ENCODE measurements at places on chromosomes 6 and 20.

GRCh38 chr20:764255-764654, 4.0 kb downstream of the SLC52A3 start:
- no peaks in the 10 kb centered on the region for H3K4me1 ChIP-seq
- no peaks in the 10 kb centered on the region for H3K36me3 ChIP-seq
- no peak overlapping the region for H3K27ac ChIP-seq

DNA sequence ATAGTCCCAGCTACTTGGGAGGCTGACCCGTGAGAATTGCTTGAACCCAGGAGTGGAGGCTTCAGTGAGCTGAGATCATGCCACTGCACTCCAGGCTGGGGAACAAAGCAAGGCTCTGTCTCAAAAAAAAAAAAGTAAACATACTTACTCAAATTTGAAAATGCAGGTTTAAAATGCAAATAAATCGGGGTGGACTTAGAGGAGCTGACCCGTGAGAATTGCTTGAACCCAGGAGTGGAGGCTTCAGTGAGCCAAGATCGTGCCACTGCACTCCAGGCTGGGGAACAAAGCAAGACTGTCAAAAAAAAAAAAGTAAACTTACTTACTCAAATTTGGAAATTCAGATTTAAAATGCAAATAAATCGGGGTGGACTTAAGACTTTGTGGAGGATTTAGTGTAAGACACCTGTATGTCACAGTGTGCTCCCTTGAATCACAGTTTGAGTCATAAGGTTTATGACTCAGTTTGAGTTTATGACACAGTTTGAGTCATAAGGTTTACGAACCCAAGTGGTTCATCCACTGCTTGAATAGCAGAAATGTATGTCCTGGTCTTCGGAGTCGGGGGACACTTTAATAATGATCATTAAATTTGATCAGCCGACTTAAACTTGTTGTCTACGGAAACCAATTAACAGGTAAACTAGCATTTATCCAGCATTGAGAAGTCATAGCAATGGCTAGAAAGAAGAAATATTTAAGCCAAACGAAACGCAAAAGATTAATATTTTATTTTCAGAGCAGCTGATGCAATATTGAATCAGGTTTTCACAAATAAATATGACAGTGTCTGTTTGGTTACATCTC, 6.8 kb upstream of the MRPS10 start:
- H3K36me3 ChIP-seq: peaks cover 3% of the 10 kb centered on the region
- H3K27ac ChIP-seq: no peak overlapping the region
- peaks cover 21% of the 10 kb centered on the region for H3K4me1 ChIP-seq

GRCh38 chr20:32473231-32474008, 111.7 kb downstream of the NOL4L start:
- no peak overlapping the region for H3K4me3 ChIP-seq
- H3K27me3 ChIP-seq: no peaks in the 10 kb centered on the region
- peaks cover 57% of the 10 kb centered on the region for H3K4me1 ChIP-seq
- DNase-seq: peak; percentile 17

DNA sequence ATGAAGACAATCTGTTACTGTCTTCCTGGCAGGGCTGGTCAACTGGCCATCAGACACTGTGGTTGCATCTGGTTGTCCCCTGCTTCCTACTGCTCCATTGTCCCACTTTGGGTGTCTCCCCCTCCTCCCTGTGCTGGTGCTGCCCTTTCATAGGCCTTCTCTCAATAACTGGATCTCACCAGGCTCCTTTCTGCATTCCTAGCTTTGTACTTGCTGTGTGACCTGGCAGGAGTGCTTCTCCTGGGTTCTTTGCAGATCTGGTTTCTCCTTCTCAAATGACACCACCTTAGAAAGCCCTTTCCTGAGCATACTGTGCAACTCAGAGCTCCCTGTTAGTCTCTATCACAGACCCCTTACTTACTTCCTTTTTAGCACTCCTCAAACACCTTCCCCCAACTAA, 223.0 kb downstream of the BCKDHB start:
- H3K27me3 ChIP-seq: no peaks in the 10 kb centered on the region
- peaks cover 8% of the 10 kb centered on the region for H3K4me1 ChIP-seq
- H3K27ac ChIP-seq: no peak overlapping the region
- no peak overlapping the region for H3K4me3 ChIP-seq

GRCh38 chr6:149031859-149032598, 285.2 kb downstream of the UST start:
- H3K4me3 ChIP-seq: peak overlapping the region; percentile 50
- DNase-seq: peak; percentile 22
- H3K27ac ChIP-seq: peak overlapping the region; percentile 71
- H3K36me3 ChIP-seq: peaks cover under 1% of the 10 kb centered on the region

DNA sequence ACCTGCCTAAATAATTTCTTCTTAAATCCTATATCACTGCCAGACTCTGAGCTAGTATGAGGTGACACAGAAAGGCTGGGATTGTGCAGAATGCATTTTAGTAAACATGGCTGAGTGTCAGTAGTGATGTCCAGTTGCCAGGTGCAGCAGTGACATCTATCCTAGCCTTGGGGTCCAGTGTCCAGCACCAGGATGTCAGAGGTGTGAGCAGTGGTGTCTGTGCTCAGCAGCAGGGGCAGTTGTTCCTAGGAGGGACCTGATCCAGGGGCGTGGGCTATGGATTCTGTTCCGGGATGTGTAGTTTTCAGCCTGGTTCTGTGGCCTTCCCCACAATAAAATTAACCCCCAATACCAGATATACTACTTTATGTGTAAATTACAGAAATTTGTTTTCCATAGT, 6.0 kb downstream of the HLA-C start:
- peaks cover 4% of the 10 kb centered on the region for H3K4me1 ChIP-seq
- H3K4me3 ChIP-seq: no peak overlapping the region
- H3K27me3 ChIP-seq: no peaks in the 10 kb centered on the region
- H3K27ac ChIP-seq: no peak overlapping the region
- H3K36me3 ChIP-seq: peaks cover 12% of the 10 kb centered on the region
- DNase-seq: no peak

DNA sequence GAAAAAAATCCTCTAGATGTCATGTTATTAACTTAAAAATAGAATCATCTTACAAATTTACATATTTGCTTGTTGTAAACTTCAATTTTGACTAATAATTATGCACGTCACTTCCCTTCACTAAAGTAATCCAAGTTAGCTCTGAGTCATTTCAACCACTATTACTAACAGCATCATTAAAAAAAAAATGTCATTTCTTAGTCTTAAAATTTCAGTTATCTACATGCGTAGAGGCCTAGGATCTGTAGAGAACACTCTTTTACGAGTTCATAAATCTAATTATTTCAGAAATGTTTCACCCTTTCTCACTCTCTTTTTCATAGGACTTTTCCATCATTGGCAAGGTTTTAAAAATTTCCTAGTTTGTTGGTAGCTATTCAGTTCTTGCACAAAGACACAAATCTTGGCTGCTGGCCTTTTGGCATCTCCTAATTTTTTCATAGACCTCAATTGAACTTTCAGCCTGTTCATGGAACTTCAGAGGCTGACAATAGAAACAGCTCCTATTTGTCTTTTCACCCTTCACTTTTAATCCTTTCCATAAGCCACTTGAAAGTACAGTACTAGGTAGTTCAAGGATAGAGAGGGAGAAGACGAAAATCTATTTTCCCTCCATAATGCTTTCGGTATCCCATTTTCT, 61.5 kb downstream of the OGFRL1 start:
- H3K27ac ChIP-seq: no peak overlapping the region
- H3K27me3 ChIP-seq: no peaks in the 10 kb centered on the region
- no peaks in the 10 kb centered on the region for H3K36me3 ChIP-seq
- no peaks in the 10 kb centered on the region for H3K4me1 ChIP-seq
- DNase-seq: no peak

DNA sequence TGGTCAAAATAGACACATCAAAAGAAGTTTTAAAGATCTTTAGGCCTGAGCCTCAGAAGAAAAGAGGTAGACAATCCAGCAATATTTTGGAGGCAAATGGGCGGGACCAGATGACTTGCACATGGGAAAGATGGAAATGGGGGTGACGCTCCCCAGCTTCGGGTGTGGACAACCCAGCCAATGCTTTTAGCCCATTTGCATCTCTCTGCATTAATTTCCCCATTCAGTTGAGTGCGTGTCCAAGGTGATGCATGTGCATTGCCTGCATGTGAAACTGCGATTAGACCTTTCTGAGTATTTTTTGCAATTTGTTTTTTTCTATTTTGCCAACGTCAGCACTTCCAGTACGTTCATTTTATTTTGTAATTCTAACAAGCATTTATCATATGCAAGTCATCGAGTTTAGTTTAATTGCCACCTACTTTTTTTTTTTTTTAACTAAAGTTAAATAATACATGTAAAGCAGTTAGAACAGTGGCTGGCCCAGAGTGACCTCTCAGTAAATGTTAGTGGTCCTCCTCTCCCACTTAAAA, 24.2 kb downstream of the PDRG1 start:
- no peaks in the 10 kb centered on the region for H3K27me3 ChIP-seq
- H3K4me3 ChIP-seq: no peak overlapping the region
- no peaks in the 10 kb centered on the region for H3K4me1 ChIP-seq
- no peak for DNase-seq

DNA sequence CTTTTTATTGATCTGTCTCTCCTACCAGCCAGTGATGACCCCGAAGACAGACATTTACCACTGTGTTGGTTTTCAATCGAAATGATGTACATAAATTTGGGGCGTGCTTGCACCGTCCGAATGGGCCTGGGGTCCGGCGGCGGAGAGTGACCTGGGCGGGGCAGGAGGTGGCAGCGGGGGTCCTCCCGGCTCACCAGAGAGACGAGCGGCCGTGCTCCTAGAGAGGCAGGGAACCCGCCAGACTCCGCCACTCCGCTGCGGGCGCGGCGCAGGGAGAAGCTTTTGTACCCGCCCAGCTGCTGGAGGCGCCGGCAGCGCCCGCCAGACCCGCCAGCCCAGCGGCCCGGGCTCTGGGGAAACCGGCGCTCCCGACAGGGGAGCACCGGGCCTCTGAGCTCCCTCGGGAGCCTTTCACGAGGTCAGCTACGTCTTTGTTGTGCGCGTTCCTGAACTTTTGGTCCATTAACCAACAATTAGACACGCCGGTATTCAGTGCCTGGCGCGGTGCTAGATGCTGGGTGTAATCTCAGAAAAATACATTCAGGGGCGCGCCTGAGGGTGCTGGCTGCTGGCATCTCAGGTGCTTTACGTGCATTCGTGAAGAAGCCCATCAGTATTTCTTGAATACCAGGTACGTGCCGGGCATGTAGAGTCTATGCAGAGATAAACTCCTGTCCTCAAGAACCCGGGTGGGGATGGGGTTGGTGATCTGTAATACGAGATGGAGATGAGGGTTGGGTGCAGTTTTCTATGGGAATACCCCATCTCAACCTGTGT, at the start of gene PGBD1:
Gene PGBD1 (plus strand): TSS at position 285 of the 777 bp plus-strand sequence. CDS start 2,242 bp downstream, outside the sequence.
- no peaks in the 10 kb centered on the region for H3K27me3 ChIP-seq
- peak within 1 kb of the TSS; percentile 35 for H3K27ac ChIP-seq
- peak within 1 kb of the TSS; percentile 93 for H3K4me3 ChIP-seq

DNA sequence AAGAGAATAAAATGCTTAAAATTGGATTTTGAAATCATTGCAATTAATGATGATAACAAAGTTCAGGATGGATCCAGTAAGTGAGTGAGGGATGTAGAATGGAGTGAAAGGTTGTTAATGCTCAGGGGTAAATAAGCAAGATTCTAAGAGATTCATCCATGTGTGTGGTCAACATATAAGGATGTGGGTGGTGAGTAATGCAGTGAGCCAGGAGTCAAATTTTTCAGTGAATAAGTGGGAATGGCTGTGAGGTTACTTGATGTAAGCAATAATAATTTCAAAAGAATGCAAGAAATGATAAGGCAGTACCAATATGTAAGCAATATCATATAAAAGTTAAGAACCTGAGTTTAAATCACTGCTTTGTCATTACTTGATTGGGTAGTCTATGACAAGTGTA, 207.5 kb upstream of the ADGRB3 start:
- H3K4me1 ChIP-seq: no peaks in the 10 kb centered on the region
- H3K36me3 ChIP-seq: no peaks in the 10 kb centered on the region
- no peak overlapping the region for H3K27ac ChIP-seq
- H3K27me3 ChIP-seq: no peaks in the 10 kb centered on the region
- DNase-seq: no peak
- H3K4me3 ChIP-seq: no peak overlapping the region

- no peaks in the 10 kb centered on the region for H3K27me3 ChIP-seq
- H3K27ac ChIP-seq: no peak overlapping the region
- no peak overlapping the region for H3K4me3 ChIP-seq
- no peak for DNase-seq
- H3K36me3 ChIP-seq: no peaks in the 10 kb centered on the region
- no peaks in the 10 kb centered on the region for H3K4me1 ChIP-seq
These were observed 67.1 kb downstream of the HDGFL1 start for GRCh38 chr6:22636452-22636851.

DNA sequence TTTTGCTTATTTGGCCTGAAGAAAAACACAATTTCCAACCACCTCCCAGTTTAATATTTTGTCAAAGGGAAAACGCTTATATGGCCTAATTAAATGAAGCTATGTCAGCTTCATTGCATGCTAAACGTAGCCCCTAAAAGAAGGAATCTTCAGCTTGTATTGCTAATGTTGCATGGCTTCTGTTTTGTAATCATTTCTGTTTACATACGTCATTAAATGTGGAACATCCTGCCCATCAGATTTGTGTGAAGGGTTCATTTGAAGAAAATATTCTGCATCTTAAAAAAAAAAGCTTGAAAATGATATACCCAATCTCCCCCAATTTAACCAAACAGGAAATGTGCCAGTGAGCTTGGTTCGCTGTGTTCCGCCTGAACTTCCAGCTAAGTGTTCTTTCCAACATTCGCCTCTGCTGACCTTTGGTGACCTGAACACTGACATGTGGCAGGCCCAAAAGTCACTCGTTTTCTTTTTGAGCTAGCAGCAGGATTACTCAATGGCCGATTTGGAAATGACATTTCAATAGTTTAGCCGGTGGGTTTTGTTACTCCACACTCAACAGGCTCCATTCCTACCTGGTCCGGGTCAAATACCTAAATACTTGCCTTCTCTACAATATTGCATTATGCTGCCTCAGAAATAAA, 12.7 kb upstream of the SIRT5 start:
- peaks cover 4% of the 10 kb centered on the region for H3K27me3 ChIP-seq
- no peaks in the 10 kb centered on the region for H3K4me1 ChIP-seq
- no peaks in the 10 kb centered on the region for H3K36me3 ChIP-seq
- DNase-seq: no peak

- H3K27ac ChIP-seq: no peak overlapping the region
- H3K4me1 ChIP-seq: no peaks in the 10 kb centered on the region
- H3K27me3 ChIP-seq: no peaks in the 10 kb centered on the region
- H3K4me3 ChIP-seq: no peak overlapping the region
- DNase-seq: no peak
These were observed 48.1 kb downstream of the TBC1D7 start for GRCh38 chr6:13280254-13280653.

DNA sequence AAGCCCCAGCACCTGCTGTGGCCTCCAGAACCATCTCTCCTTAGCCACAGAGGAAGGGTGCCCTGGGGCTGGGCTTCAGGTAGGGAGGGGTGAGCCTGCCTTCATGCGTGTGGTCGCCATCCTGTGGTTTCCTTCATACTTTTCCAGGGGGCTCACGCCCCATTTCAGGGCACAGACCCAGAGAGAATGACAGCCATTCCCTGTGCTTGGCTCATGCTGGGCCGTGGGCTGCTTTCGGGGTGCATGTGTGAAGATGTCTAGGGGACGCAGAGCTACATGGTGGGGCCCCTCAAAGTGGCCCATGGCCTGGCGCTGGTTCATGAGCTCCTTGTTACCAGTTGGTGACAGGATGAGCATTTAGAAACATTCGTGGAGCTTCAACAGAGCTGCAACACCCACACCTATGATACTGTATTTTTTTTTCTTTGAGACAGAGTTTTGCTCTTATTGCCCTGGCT, 190.3 kb upstream of the SLC24A3 start:
- no peaks in the 10 kb centered on the region for H3K4me1 ChIP-seq
- no peak overlapping the region for H3K27ac ChIP-seq
- H3K36me3 ChIP-seq: no peaks in the 10 kb centered on the region

GRCh38 chr6:37013516-37014491, 8.3 kb downstream of the FGD2 start:
- H3K27ac ChIP-seq: no peak overlapping the region
- DNase-seq: no peak
- H3K4me1 ChIP-seq: no peaks in the 10 kb centered on the region
- no peak overlapping the region for H3K4me3 ChIP-seq

Data from SK-N-SH (cell line).